ENCODE measurements at places on chromosomes 3 and 15.
A peak's percentile ranks its signal among the peaks of the same experiment; 100 is the strongest.

DNA sequence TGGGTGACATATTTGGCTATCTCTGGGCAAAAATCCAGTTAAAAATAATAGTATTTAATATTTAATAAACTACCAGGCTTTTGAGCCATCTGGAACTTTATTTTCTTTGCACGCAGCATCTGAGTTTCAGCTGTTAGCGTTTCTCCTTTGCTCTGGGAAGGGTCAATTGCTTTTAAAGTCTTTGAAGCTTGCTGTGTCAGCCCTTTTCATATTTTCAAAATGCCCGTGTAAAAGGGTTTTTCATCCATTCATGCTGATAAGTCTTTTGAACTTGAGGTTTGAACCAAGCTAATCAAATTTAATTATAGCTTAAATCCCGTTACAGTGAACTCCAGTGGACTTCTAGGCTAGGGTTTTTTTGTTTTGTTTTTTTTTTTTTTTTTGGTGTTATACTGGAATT is 79.1 kb downstream of the SLC25A26 start:
- no peak for DNase-seq

GRCh38 chr15:60390871-60391501 is 6.8 kb downstream of the ANXA2 start:
- peak; percentile 85 for DNase-seq

DNA sequence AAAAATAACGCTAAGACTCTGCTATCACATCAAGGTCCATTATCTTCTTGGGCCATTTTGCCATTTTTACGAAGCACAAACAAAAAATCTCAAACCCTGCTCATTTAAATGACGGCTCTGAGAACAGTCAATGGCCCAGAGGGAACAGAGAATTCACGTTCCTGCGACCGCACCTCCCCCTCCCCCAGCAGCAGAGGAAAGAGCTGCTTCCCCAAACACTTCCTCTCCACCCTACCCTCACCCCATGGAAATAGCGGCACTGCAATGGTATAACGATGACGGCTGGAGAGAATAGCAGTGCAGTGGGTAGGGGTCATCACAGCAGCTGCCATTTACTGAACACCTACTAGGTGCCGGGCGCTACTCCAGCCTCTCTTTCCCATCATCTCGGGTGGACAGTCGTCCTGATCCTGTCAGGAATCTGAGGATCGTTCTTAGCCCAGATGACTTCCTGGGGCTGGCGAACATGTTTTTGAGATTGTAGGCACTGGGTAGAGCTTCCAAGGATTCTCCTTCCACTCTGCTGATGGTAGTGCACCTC is 113.3 kb downstream of the IQSEC1 start:
- no peak for DNase-seq

DNA sequence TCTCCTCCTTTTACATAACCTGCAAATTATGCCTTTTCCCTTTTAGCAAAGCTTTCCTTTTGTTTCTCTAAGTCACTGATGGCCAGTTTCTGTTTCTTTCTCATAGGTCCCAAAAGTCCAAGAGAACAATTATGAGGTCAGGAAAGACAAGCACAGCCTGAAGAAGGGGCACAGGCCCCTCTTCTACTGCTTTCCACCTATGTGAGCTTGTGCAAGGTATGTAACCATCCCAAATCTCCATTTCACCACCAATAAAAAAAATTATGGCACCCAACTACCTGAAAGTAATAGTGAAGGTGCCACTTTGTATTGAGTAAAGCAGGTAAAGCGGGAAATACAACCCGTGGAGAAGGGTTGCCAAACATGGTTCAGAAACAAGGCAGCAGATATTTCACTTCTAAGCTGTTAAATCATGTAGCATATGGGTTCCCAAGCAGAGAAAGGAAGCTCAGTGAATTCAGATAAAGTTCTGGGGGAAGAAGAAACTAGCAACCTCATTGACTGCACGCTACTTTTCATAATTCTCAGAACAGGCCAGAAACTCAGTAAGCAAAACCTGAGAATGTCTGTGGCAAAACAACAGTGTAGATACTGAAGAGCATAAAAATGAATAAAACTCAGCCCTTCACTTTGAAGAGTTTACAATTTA is 4.2 kb downstream of the PLOD2 start:
- DNase-seq: no peak

GRCh38 chr15:46232471-46232870 is 597.6 kb downstream of the SQOR start:
- DNase-seq: no peak

DNA sequence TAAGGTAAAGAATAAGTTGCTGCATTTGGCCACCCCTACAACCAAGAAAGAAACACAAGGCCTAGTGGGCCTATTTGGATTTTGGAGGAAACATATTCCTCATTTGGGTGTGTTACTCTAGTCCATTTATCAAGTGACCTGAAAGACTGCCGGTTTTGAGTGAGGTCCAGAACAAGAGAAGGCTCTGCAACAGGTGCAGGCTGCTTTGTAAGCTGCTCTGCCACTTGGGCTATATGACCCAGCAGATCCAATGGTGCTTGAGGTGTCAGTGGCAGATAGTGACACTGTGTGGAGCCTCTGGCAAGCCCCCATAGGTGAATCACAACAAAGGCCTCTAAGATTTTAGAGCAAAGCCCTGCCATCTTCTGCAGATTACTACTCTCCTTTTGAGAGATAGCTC is 491.3 kb downstream of the TAFA4 start:
- DNase-seq: no peak

DNA sequence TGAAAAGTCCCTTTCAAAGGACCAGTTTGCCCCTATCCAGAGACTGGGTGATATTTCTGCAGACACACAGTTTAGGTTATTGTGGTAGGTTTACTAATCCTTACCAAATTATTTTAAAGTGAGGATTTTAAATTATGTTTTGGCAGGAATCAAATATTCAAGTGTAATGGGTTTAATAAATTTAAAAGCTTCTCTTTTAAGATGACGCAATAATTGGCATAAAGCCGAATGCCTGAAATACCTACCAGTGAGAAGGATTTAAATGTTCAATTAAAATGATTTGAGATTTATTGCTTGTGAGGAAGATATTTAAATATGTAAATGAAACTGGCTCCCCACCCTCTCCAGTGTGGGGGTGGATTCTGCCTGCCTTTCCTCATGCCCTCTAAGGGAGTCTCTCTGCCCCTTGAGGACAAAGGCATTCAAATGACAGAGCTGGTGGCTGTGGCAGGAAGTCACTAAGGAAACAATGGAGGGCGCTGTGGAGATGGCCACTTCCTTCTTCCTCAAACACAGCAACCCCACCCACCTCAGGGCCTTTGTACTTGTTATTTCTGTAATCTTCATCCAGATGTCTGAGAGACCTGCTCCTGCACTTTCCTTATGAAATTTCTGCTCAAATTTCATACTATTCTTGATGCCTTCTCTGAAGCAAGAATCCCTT is 131.7 kb downstream of the TNIK start:
- DNase-seq: peak; percentile 56

- DNase-seq: peak; percentile 73
These were observed 7.1 kb downstream of the ALG3 start for GRCh38 chr3:184241447-184242296.

GRCh38 chr3:105032541-105032940 is 334.2 kb upstream of the ALCAM start:
- no peak for DNase-seq

- no peak for DNase-seq
These were observed 34.7 kb upstream of the CCDC174 start for GRCh38 chr3:14616606-14617507.

DNA sequence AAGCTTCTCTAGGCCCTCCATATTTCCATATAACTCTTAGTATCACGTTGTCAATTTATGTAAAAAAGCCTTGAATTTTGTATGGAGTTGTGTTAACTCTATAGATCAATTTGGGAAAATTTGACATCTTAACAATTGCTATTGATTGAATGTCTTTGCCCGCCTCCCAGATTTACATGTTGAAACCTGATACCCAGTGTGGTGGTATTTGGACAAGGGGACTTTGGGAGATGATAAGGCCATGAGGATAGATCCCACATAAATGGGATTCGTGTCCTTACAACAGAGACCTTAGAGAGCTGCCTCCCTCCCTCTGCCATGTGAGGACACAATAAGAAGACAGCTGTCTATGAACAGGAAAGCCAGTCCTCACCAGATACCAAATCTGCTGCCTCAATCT is 21.1 kb upstream of the TNK2 start:
- DNase-seq: no peak

DNA sequence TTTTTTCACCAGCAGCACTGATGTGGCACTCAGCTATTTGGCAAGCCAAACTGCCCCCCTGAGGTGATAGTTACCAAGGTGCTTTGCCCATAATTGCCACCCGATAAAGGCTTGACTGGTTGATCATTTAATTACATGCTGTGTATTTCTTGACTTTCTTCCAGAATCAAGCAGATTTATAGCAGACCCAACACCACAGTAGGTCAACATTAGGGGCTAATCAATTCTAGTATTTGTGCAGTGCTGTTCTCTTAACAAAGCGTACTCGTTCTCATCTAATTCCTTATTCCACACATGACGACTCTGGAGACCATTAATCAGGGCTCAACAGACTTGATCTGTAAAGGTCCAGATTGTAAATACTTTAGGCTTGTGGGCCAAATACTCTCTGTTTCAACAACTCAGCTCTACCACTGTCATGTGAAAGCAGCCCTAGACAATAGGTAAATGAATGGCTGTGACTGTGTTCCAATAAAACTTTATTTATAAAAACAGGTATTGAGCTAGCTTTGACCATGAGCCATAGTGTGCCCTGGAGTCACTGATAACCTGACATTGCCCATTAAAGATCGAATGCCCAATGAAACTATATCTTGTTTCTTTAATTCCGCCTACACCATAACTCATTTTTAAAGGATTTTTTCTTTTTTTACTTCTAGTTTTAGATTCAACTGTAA is 119.1 kb upstream of the TMC3 start:
- no peak for DNase-seq

GRCh38 chr3:49654955-49655556 is 19.1 kb upstream of the APEH start:
- no peak for DNase-seq

- no peak for DNase-seq
These were observed 102.9 kb downstream of the FNDC3B start for GRCh38 chr3:172142051-172142863.

DNA sequence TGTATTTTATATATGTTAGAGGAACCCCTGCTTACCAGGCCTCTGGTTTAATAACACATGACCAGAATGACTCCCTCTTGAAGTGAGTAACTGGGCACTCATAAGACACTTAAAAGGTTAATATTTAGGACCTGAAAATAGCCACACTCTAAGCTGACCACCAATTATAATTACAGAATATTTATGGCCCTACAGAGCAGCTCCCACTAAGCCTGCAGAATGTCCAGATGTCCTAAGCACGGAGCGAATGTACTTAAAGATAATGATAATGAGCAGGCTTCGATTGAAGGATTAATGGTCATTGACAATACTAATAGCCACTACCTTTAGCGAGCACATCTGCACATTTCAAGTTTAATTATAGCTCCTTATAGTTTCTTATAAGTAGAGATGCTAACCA is 22.8 kb upstream of the KCTD6 start:
- DNase-seq: peak; percentile 63

All from WERI-Rb-1 (cell line).